Epithelial cell of esophagus (primary cell): ENCODE measurements at places on chromosomes 4 and X.

- peak; percentile 45 for DNase-seq
Measured at GRCh38 chr4:185936650-185937376, 124.8 kb upstream of the SORBS2 start.

DNA sequence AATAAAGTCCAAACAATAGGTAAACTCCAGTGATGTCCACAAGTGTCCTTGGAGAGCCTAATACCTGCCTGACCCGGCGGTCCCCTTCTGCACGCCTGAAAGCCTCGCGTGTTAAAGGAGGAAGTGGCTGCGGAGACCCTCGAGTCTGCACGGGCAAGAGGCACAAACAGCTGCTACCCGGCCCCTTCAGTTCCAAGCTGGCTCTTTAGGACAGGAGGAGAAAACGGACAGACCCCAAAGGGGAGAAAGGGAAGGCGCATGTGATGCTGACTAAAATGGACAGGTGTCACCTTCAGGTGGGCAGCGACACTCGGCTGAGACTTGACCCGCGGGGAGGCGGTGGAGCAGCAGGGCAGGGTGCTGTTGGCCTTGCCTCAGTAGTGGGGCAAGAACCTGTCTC lies 102.7 kb upstream of the TENM3 start:
- DNase-seq: no peak

- peak; percentile 52 for DNase-seq
Measured at GRCh38 chrX:23554304-23554703, 113.0 kb upstream of the PRDX4 start.

DNA sequence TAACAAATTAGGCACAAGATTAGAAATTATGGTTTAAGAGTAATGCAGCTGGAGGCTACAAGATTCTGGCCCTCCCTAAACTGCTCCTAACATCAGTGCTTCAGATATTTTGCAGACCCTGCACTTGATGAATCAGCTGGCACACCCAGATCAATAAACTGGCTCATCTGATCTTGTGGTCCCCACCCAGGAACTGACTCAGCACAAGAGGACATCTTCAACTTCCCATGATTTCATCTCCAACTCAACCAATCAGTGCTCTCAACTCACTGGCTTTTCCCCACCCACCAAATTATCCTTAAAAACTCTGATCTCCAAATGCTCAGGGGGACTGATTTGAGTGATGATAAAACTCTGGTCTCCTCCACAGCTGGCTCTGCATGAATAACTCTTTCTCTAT lies 21.7 kb upstream of the TMEM33 start:
- no peak for DNase-seq

DNA sequence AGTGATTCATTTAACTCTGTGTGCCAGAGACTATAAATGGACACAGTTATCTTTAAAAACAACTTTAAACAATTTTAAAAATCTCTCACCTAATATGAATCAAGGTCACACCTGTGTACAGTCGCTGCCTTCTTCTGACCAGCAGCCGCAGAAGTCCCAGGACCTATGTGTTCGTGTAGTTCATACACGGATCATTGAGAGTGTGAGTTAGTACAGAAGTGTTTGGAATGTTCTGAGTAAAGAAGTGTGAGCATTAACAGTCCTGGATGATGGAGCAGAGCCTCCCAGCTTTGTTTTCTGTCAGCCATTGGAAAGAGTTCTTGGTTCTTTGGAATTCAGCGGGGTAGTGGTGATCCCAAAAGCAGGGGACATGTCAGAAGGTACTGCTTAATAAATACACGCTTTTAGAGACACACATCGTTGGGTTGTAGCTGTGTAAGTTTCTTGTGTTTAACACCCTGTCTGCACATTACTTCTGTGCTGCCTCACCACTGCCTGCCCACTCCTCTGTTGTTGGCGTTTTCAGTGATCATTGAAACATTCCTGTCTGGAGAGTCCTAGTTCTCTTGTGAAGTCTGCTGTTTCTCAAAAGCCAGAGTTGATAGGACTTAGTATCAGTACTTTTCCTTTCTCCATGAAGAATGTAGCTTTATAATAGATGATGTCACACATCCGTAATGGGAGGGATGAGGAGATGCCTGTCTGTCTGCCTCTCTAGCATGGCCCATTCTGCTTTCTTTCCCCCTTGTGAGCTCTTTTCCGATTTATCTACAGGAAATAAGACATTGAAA lies 90.6 kb downstream of the PTTG2 start:
- no peak for DNase-seq

DNA sequence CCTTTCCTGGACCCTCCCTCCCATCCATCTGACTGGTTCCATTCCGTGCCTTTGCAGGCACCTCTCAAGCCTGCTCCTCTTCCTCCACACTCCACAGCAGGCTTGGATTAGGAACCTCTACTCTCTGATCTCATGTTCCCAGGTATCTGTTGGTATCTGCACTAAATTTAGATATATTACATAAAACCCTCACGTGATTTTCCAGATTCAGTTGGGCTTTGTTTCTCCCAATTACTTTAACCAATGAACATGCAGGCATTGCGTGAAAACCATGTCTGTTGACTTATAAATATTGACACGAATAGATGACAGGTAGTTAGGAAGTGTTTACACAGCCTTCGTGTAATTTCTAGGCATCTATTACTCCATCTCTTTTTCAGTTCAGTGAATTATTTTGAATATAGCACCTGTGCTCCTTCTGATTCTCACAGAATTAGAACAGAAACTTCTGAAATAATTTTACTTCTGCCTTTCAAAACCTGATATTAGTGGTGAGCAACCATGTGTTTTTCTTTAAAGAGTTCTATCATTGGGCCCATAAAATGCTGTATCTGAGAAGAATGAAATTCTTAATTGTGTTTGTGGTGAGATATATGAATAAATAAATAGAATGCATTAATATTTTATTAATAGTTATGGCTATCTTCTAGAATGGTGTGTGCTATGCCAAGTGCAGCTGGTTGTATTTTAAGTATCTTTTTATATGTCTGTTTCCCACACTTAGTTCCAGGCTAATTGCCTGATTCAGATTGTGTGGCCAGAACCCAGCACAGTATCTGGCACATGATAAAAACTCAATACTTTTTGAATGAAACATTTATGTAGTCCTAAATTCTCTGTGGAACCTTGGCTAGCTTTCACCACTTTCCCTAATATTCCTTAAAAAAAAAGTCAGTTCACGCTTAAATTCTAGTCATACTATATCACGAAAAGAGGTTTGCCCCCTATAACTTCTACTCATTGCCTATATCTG lies 304.8 kb downstream of the QDPR start:
- no peak for DNase-seq

GRCh38 chrX:2592279-2592678 lies 91.5 kb upstream of the DHRSX start:
- peak; percentile 55 for DNase-seq

- DNase-seq: no peak
Measured at GRCh38 chr4:59222221-59222620, 1977.9 kb upstream of the ADGRL3 start.

- DNase-seq: peak; percentile 32
Measured at GRCh38 chrX:105975382-105975781, 63.1 kb downstream of the SERPINA7 start.

GRCh38 chr4:83196921-83197320 lies 82.4 kb upstream of the PLAC8 start:
- DNase-seq: no peak

- no peak for DNase-seq
Measured at GRCh38 chr4:173038192-173038896, 130.3 kb upstream of the GALNT7 start.

DNA sequence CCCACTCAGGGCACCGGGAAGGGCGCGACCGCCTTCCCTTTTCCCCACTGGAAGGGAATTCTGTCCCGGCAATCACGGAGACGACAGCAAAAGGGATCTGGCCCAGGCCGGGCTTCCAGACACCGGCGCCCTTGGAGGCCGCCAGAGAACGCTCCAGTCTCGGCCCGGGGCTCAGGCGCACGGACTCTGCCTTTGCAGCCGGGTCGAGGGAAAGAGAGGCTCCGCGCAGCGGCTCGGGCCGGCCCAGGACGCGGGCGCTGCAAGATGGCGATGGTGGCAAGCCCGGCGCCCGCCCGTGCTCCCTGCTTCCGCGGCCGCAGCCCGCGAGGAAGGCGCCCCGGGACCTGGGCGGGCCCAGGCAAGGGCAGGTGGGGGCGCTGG lies 1.1 kb downstream of the CTBP1 start:
- DNase-seq: peak; percentile 49

- DNase-seq: peak; percentile 70
Measured at GRCh38 chr4:142380052-142380602, 466.0 kb downstream of the INPP4B start.

DNA sequence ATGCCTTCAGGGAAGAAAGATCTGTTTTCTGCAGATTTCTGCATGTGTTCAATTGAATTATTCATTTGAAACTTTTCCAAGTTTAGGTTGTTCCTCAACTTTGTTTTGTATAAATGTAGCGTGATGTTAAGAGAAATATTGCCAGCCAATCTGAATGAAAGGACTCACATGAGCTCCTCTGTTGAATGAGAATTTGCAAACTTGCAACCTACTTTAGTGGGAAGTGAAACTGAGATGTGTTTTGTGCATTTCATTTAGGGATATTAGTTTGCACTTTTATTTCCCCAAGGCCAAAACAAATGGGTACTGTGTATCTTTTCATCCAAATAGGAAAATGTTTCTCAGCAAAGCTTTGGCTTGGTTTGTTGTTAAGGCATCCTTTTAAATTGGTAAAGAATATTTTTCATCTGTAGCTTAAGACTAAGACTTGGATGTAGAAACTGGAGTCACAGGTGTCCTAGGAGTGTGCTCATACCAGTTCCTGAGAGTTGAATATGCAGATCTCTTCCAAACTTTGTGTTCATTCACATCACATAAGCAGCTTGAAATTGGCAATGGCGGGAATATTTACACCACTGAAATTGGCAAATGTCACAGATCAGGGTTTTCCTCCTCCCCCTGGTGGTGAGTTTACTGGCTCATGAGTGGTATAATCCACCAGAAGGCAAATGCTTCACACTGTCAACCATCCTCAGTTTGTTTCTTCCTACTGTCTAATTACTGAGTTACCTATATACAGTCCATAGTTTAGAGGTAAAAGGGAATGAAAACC lies 193.6 kb upstream of the BANK1 start:
- no peak for DNase-seq

GRCh38 chr4:76718831-76719230 lies 179.1 kb downstream of the SOWAHB start:
- DNase-seq: no peak

DNA sequence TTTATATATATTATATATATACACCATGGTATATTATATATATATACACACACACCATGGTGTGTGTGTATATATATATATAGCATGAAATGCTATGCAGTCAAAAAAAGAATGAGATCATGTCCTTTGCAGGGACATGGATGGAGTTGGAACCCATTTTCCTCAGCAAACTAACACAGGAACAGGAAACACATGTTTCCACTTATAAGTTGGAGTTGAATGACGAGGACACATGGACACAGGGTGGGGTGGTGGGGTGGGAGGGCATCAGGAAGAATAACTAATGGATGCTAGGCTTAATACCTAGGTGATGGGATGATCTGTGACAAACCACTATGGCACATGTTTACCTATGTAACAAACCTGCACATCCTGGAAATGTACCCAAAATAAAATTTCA lies 293.6 kb upstream of the NDST3 start:
- DNase-seq: no peak

- DNase-seq: peak; percentile 2
Measured at GRCh38 chr4:180698550-180699195, 1544.5 kb upstream of the TENM3 start.

- DNase-seq: peak; percentile 53
Measured at GRCh38 chr4:76758290-76758882, 139.6 kb downstream of the SOWAHB start.

GRCh38 chrX:153463031-153463430 lies 7.3 kb downstream of the HAUS7 start:
- DNase-seq: no peak

GRCh38 chrX:100289066-100289558 lies 121.0 kb downstream of the PCDH19 start:
- DNase-seq: no peak

DNA sequence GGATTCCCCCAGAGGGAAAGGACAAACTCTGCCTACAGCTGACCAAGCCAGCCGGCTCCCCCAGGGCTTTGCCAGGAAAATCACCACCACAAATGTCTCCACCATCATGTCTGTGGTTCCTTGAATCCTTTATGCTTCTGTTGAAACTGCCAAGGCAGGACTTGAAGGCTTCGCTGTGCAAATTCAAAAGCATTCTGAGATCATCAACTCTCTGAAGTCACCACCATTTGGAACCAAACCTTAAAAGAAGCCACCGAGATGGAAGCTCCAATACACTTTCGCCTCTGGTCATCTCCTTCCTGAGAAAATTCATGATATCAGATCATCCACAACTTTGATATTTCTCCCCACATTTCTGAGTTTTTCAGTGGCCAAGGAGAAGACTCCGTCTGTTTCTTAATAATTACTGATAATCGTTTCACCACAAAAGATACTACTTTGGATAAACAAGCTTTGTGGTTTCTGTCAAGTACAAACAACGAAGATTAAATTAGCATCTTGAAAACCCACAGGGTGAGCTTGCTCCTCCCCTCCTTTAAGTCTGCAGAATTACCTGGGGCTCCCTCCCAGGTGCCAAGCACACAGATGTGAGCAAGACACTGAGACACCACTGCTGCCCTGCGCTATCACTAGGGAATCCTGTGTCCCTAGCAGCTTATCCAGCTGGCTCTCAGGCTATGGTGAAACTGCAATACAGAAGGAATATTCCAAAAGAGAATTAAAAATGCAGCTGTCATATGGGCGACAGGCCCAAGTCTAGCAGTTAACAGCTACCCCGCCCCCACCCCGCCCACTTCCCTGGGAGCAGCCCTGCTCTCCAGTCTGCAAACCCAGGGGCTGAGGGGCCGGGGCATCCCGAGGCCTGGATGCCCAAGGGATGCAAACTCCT lies 125.0 kb upstream of the TBL1X start:
- no peak for DNase-seq

DNA sequence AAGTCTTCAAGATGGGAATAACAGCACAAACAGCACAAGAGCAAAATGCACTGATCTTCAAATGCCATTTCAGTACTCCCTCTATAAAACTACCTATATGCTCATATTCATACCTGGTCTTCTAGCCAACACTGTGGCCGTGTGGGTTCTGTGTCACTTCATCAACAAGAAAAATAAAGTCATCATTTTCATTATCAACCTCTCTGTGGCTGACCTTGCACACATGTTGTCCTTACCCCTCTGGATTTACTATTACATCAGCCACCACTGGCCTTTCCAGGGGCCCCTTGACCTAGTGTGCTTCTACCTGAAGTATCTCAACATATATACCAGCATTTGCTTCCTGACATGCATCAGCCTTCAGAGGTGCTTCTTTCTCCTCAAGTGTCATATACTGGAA lies 59.6 kb upstream of the GPR174 start:
- DNase-seq: no peak

GRCh38 chr4:105509291-105509690 lies 35.4 kb upstream of the PPA2 start:
- no peak for DNase-seq

DNA sequence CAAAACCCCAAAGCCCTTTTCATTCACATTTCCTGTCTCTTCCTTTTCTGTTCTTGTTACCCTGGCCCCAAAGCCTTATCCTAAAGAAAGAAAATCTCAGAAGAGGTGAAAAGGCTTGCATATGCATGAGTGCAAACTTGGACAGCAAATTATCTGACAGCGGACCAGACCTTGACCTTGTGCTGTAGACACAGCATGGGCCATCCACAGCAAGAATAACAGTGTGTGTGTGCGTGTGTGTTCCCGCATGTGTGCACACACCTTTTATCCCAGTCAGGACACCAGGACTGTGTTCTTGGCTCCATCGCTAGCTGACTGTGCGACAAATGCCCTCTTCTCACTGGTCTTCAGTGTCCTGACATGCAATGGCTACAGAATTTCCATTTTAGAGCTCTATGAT lies 35.3 kb downstream of the ZBTB49 start:
- no peak for DNase-seq
